ENCODE measurements at places on chromosomes 4 and X.

GRCh38 chr4:155819066-155819465 is 47.0 kb downstream of the ASIC5 start:
- DNase-seq, result no peak

DNA sequence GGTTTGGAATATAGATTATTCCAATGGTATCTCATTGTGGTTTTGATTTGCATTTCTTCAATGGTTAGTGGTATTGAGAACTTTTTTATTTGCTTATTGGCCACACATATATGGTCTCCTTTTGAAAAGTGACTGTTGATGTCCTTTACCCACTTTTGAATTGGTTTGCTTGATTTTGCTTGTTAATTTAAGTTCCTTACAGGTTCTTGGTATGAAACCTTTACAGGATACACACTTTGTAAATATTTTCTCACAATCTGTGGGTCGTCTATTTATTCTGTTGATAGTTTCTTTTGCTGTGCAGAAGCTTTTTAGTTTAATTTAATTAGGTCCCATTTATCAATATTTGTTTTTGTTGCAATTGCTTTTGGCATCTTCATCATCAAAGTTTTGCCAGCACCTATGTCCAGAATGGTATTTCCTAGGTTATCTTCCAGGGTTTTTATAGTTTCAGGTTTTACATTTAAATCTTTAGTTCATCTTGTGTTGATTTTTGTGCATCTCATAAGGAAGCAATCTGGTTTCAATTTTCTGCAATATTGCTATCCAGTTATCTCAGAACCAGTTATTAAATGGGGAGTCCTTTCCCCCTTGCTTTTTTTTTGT is 475.7 kb upstream of the PABPC4L start:
- DNase-seq, result no peak

DNA sequence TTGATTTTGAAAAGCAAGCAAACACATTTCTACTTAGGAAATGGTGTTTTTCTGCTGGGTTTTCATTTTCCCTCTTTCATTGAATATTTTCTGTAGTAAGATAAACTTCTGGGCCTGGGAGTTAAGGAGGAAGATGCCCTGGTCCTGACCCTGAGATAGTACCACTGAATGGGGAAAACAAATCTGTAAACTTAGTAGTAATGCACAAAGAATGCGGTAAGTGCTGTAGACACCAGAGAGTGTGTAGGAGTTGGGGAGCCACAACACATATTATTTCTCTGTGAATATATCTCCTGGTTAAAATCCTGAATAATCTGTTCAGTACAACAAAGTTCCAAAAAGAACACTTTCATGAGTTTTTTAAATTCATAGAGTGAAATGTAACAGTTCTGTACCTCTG is 178.3 kb downstream of the MAPK10 start:
- no peak for DNase-seq

GRCh38 chr4:24671849-24672248 is 87.5 kb upstream of the DHX15 start:
- DNase-seq, result no peak

DNA sequence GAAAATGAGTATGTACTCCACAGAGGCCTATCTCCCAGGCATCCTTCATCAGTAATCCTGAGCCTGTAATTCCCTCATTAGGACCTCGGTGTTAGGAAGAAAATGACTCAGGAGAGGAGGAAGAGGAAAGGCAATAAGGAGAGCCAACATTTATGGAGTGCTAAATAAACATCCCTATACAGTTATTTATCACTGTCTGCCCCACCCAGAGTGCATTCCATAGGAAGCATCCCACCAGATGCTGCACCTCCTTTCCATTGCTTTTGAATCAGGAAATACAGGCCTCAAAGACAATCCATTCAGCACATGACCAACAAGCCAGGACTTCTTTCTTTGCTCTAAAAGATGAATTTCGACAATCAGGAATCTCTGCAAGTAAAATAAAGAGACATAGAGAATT is 47.6 kb downstream of the USP38 start:
- DNase-seq, result no peak

- DNase-seq, result no peak
These were observed 26.0 kb downstream of the ARL13A start for GRCh38 chrX:100995469-100995868.

- no peak for DNase-seq
These were observed 109.2 kb downstream of the DCTD start for GRCh38 chr4:182807767-182808548.

DNA sequence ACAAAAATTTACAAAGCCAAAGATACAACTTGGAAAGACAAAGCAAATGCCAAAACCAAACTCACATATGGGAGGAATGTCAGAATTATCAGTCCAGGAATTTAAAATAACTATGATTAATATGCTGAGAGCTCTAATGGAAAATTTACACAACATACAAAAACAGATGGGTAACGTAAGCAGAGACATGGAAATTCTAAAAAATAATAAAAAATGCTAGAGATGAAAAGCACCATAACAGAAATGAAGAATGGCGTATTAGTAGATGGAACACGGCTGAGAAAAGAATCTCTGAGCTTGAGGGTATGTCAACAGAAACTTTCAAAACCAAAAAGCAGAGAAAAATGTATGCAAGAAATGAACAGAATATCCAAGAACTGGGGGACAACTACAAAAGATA is 4.1 kb upstream of the MANBA start:
- DNase-seq, result no peak

GRCh38 chrX:151711787-151712186 is 4.0 kb upstream of the FATE1 start:
- DNase-seq, result no peak

DNA sequence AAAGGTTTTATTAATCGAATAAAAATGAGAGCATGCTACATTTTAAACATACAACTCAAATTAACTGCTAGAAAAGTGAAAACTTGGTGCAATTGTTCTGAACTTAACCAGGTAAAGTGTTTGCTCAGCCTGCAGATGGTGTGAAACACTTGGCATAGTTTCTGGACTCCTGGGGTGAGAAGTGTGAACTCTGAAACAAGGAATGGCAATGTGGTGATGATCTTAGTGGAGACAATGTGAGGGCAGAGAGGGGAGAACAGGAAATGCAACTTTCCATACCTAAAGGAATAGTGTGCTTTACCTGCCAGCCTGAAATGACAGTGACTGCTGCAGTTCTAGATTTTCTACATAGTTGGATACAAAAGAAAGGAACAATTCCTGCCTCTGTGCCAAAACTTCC is 57.4 kb downstream of the CCSER1 start:
- no peak for DNase-seq

GRCh38 chrX:2717312-2717711 is 26.2 kb downstream of the CD99 start:
- DNase-seq, result no peak

DNA sequence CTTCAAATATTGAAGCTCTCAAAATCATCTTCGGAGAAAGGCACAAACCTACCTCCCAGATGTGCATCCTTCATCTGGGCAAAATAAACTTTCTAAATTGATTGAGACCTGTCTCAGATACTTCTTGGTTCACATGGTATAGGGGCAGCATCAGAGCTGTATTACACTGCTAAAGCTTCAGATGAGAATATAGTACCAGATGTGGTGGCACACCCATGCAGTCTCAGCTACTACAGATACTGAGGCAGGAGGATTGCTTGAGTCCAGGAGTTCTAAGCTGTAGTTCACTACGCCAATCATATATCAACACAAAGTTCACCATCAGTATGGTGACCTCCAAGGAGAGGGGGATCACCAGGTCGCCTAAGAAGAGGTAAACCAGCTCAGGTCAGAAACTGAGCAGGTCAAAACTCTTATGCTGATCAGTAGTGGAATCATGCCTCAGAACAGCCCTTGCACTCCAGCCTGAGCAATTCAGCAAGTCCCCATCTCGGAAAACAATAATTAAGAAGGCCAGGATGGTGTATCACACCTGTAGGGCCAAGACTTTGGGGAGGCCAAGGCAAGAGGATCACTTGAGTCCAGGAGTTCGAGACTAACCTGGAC is 22.0 kb downstream of the ELF2 start:
- DNase-seq, result no peak

DNA sequence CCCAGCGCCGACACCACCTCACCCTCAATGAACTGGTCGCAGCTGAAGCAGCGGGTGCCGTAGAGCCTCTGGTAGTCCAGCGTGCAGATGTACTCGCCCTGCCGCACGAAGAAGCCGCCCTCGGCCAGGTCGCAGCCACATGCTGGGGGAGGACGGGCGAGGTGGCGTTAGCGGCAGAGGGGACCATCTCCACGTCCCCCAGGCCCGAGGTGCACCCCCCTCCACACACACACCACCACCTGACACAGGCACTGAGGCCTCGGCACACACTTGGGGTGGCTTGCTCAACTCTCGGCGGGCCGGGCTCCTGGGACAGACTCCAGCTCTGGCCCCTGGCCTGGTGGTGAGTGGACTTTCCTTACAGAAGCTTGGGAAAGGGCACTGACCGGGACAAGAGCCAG is 61.5 kb downstream of the ABLIM2 start:
- DNase-seq, result no peak

DNA sequence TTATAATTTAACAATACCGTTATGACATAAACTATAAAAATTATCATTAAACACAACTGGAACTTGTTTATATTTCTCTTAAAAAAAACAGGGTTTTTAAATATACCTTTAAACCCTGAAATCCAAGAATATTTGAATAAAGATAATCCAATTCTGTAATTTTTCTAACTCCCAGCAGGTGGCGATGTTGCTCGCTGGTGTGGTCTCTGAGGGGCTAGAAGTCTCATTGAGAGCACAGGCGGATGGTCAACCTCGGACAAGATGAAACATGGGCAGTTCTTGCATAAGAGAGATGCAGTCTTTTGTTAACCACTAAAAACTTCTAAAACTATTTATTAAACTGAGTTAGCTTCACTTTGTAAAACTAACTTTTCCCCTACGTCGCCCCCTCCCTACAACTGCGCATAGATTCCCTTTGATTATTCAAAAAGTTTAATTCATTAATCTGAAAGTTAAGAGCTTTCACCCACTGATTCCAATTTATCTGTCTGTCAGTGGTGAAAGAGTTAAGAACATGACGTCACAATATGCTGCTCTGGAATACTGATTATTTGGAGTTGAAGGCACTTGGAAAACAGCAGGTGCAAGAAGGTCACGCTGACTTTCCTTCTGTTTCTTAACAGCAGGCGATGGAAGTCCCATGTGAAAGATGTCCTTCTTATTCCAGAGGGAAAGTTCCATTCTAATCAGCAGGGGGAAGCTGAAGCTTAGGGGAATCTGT is 29.5 kb downstream of the DMP1 start:
- DNase-seq, result no peak

- no peak for DNase-seq
These were observed 5.0 kb downstream of the PQBP1 start for GRCh38 chrX:48902776-48903175.

GRCh38 chr4:102390438-102390837 is 45.2 kb upstream of the SLC39A8 start:
- DNase-seq, result no peak

DNA sequence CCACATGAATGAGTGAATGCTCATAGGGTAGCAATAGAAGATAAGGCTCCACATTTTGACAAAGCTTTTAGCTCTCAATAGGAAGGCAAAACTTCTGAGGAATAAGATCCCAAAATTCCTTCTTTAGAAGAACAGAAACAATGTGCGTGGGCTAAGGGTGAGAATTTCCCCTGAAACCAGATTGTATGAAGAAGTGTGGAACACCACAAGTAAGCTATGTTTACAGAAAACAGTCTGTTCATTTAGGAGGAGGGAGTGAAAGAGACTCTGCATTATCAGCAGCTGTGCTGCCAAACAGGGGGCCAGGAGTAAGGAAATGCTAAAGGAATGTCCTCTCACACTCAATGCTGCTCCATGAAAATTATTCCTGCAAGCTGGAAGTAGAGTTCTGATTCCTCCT is 851.6 kb downstream of the CENPC start:
- DNase-seq, result no peak

DNA sequence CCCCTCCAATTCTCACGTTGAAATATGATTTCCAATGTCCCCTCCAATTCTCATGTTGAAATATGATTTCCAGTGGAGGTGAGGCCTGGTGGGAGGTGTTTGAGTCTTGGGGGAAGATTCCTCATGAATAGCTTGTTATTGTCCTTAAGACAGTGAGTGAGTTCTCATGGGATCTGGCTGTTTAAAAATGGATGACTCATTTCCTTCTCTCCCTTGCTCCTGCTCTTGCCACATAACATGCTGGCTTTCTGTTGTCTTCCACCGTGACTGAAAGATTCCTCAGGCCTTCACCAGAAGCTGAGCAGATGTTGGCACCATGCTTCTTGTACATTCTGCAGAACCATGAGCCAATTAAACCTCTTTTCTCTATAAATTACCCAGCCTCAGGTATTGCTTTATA is 346.8 kb upstream of the TECRL start:
- DNase-seq, result no peak

DNA sequence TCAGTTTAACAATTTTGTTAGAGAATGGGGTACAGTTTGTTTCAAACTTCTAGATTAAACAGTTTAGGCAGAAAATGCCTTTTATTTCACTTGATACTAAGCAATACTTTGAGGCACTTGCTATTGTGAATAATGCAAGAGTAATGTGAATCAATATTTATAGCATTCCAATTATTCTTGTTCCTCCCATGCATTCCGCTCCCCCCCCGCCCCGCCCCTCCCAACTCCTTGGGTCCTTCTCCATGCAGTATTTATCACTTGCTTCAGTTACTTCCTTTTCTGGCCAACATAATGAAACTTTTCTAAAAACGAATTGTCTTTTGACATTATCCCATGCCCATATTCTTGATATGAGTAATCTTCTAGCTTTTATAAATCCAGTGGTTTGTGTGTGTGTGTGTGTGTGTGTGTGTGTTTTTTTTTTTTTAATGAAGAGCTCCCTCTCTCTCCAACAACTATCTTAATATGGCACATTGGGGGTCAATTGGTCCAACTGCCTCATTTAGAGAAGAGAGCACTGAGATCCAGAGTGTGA is 1.6 kb downstream of the BANK1 start:
- DNase-seq, result no peak

GRCh38 chr4:13159041-13159620 is 325.0 kb downstream of the RAB28 start:
- DNase-seq, result no peak

DNA sequence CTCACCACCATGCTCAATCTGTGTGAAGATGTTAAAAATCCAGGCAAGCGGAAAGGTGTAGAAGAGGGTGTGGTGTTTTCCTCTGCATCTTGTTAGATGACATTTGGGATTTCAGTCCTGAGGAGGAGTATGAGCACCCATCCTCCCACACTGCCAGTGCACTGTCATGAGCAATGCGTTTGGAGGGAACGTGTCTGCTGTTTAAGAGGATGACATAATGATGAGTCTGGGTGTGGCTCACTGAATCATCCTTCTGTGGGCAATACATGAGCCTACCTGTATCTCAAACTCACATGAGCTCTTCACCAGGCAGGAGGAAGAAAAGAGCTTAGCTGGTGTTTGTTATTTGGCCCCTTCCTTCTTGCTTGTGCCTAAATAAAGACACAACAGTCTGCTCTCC is 67.9 kb upstream of the ARX start:
- DNase-seq, result no peak

- no peak for DNase-seq
These were observed 19.1 kb downstream of the VSIG1 start for GRCh38 chrX:108064001-108064400.

DNA sequence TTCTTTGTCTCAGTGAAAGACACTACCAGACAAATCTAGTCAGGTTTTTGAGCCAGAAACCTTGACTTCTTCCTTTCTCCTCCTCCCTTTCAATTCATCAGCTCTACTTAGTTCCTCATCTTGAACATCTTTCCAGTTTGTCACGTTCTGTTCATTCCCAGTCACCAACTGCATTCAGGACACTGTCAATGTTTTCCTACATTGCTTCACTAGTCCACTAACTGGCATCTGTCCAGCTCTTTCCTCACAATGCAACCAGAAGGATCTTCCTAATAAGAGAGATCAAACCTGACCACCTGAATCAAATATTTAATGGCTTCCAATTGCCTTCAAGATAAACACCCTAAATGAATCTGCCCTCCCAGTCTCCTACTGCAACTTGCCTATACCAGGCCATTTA is 52.5 kb downstream of the SYNPO2 start:
- DNase-seq, result no peak
